ENCODE measurements at places on chromosomes 7 and 10. TPM values are rescaled to one million over a fixed set of nuclear protein-coding genes. Genes with fewer than 3 reads are reported as not detected.

Gene BLNK
- 4.1 TPM for total RNA-seq

Gene NPSR1
- not detected for total RNA-seq

Gene CHRM2
- total RNA-seq: not detected

Gene PDK4
- 294 TPM for total RNA-seq

Gene CLEC5A
- 7.7 TPM for total RNA-seq

Gene BLVRA
- 61.0 TPM for total RNA-seq

Gene OR9A2
- not detected for total RNA-seq

Gene AKR1C8
- total RNA-seq: 0.30 TPM

Gene SFXN4
- total RNA-seq: 11.6 TPM

Gene TMEM176A
- total RNA-seq: 77.7 TPM

Gene CCDC172
- not detected for total RNA-seq

Gene MIOS
- 23.2 TPM for total RNA-seq

DNA sequence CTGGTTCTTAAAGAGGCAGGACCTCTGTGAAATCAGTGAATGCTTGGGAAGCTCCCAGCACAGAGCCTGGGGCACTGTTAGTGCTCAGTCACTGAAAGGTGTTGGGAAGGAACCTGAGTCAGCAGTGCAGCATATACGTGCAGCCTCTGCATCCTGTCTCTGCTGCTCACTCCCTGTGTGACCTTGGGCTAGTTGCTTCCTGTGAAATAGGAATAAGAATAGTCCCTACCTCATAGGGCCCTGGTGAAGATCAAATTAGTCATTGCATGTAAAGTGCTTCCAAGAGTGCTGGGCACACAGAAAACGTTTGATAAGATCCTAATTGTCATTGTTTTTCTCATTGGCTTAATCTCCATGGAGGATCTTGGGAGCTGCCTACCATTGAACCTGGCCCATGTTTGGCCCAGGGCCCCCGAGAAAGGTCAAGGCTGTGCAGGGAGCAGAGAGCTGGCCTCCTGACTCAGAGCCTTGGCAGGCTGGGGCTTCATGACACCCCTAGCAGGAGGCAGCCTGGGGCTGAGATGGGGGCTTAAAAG, 73.3 kb upstream of the COL13A1 start:
- DNase-seq: peak; percentile 63

- no peak for DNase-seq
Measured at GRCh38 chr7:139825666-139826290, 3.3 kb upstream of the TBXAS1 start.

GRCh38 chr7:45708046-45708950, 134.1 kb downstream of the ADCY1 start:
- no peak for DNase-seq

- DNase-seq: no peak
Measured at GRCh38 chr10:3173171-3173878, 743 bp upstream of the PITRM1 start.

DNA sequence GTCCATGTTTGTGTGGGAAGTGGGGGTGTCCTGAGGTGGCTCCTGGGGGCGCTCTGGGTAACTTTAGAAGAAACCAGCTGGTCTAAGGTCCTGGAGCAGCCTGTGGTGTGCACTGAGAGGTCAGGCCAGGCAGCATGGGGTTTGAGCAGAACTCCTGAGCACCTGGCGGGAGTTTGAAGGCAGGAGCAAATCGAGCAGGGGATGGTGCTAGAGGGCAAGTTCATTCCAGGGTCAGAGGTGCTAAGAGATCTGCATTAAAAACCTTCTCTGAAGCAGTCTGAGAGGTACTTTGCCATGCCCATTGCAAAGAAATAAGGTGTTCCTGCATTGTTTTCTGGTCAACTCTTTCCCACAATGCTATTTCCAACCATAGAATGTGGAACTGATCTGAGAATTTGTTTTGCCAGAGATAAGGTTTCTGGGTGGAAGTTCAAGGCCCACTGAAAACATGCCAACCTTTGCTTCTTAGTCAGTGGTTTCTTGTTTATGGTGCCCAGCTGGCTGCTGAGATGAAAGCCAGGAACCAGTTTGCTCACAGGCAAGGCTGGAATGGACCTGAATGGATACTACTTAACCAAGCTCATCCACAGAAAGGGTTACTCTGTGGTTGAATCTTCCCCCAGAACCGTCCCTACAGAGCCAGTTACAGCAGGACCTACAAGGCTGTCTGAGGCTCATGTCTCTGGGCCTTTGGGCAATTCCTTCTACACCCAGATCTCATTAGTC, 136.3 kb upstream of the TMEM72 start:
- DNase-seq: no peak

DNA sequence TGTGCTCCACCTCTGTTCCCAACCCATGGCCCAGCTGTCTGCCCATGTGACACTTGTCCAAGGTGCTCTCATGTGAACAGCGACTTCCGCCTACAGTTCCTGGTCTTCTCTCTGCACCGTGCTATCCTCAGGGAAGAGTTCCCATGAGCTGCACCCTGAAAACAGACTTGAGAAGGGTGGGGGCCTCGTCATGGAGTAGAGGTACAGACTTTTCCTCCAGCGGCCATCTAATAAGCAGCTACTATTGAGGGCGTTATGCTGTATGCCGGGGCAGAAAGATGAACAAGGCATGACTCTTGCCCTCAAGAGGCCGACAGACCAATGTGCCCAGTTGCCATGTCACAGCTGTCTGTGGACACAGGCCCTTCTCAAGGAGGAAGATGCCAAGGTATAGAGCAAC, 25.4 kb upstream of the LYZL1 start:
- no peak for DNase-seq

GRCh38 chr7:136424058-136424457, 444.4 kb upstream of the CHRM2 start:
- DNase-seq: no peak

- no peak for DNase-seq
Measured at GRCh38 chr7:113282875-113283274, 164.5 kb upstream of the SMIM30 start.

DNA sequence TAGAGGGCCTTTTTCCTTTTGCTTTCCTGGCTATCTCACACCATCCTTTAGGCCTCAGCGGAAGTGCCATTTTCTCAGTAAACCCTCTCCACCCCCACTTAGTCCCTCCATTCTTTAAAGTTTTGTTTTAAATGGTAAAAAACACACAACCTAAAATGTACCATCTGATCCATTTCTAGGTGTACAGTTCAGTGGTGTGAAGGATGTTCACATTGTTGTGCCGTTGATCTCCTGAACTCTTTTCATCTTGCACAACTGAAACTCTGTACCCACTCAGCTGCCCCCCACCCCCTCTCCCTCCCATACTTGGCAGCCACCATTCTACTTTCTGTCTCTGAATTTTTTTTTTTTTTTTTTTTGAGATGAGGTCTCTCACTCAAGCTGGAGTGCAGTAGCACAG, 52.2 kb downstream of the SNX10 start:
- no peak for DNase-seq

DNA sequence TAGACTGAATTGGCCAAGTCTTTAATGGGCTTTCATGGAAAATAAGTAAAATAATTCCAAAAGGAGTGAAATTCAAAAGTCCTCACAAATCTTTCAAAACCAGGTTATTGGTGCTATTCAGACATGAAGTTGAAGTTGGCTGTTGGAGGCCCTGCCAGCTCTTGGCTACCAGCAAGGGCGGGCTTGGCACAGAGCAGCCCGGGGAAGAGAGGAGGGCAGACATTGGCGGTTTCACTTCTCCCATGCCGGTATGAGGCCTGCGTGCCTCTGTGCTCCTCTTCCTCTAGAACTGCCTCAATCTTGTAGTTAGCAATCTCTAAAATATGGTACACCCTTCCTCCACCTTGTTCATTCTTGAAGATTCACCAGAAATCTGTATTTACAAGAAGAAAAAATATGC, 16.4 kb upstream of the NPS start:
- no peak for DNase-seq

- no peak for DNase-seq
Measured at GRCh38 chr10:127148066-127148932, 48.1 kb downstream of the INSYN2A start.

GRCh38 chr7:47183862-47184590, 397.9 kb downstream of the TNS3 start:
- DNase-seq: no peak

DNA sequence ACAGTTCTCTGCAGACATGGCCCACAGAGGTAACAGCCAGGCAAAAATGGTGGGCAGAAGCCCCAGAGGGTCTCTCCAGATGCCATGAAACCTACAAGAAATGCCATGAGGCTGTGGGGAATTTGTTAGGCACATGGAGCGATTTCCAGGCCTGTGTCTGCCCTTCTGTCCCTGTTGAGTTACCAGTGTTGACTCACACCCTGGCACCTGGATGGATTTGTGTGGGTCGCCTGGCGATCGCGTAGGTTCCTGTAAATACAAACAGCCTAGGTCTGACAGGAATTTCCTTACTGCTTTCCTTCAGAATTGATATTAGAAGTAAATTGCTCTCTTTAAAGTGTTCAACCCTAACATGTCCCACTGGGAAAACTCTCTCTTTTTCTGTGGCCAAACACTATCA, 164.9 kb upstream of the EEPD1 start:
- DNase-seq: no peak

- no peak for DNase-seq
Measured at GRCh38 chr10:42790835-42791234, 8.2 kb downstream of the BMS1 start.

DNA sequence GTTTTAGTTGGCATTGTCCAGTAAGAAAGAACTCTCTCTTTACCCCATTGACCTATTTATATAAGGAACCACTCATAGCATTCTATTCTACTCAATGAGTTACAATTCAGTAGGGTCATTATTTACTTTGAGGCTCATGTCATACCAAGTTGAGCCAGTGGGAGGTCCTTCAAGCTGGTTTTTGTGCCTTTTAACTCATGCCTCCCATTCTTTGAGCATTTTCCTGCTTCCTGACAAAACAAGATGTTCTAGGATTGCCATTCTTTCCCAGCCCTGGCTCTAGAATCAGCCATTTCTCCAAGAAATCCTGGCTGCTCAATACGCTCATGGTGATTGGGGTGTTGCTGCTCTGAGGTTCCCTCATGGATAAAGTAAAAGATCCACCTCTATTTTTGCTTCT, 250.1 kb downstream of the ABCA13 start:
- DNase-seq: no peak

DNA sequence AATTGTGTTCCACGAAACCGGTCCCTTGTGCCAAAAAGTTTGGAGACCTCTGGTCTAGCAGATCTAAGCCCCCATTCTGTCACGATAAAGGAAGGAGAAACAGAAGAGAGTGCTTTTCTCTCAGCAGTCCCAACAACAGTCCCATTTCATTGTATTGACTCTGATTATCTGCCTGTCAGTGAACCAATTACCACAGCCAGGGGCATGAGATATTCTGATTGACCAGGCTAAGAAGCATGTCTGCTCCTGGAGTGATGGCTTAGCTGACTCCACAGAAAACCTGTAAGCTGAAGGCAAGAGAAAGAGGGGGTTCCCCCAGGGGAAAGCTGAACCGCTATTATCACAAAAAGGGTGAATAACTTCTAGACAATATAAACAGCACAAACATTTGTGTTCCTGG, 765.4 kb downstream of the SORCS1 start:
- DNase-seq: no peak

DNA sequence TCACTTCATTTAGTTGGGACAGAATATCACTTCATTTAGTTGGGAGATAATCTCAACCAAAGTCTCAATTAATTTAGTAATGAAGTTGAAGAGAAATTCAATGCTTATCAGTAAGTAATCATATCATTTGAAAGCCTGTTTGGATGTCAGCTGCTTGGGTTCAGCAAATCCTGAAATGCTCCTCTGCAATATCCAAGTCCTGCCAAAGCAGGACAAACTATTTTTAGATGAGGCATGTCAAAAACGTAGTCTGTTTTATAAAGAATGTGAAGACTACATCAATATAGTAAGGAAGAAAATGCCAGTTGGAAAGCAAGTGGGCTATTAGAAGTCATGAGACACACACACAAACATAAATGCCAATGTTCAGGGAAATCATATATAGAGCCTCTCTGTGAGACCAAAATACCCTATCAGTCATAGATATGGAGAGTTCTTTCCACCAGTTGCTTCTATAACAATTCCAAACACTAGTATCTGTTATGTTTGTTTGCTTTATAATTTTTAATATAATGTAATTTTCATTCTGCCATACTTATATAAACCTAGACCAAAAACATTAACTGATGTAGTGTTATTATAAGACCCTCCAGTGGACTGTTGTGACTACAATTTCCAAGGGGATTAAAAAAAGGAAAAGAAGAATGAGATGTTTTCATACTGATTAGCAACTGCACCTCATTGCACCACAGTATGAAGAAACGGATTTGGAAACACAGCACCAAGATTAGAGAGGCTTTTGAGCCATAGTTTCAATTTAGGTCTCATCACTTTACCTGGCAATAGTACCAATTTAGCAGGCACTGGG, 160.7 kb downstream of the LRRTM3 start:
- no peak for DNase-seq

- DNase-seq: no peak
Measured at GRCh38 chr10:89458784-89459183, 44.4 kb downstream of the IFIT5 start.

GRCh38 chr10:4984971-4985594, 18.6 kb downstream of the AKR1C2 start:
- no peak for DNase-seq

DNA sequence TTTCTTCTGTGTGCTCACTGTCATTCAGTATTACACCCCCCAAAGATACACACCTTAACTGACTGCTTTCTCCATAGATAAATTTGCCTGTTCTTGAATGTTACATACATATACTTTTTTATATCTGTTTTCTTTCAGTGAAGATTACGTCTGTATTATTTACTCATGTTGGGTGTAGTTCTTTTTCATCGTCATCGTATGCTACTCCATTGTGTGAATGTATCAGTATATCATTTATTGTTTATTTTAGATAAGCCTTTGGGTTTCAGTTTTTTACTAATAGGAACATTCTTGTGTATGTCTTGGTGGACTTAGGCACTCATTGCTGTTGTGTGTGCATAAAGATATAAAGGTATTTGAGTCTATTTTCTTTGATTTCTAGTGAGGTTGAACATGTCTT, 64.4 kb downstream of the SEPTIN7 start:
- DNase-seq: no peak

- no peak for DNase-seq
Measured at GRCh38 chr10:52359441-52359840, 45.4 kb downstream of the DKK1 start.

GRCh38 chr10:51530541-51530940, 168.9 kb downstream of the CSTF2T start:
- DNase-seq: no peak

DNA sequence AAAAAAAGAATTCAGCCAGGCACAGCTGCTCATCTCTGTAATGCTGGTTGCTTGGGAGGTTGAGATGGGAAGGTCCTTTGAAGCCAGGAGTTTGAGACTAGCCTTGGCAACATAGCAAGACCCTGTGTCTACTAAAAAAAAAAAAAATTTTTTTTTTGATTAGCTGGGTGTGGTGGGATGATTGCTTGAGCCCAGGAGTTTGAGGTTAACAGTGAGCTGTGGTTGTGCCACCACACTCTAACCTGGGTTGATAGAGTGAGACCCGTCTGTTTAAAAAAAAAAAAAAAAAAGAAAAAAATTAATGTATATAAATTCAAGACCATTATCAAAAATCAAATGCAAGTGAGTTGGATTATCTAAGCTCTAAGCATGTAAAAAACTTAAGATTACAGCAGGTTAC, 5.7 kb downstream of the WAC start:
- no peak for DNase-seq

- no peak for DNase-seq
Measured at GRCh38 chr10:12916587-12916986, 84.9 kb downstream of the CCDC3 start.
